ENCODE measurements at places on chromosomes 11 and 22.

DNA sequence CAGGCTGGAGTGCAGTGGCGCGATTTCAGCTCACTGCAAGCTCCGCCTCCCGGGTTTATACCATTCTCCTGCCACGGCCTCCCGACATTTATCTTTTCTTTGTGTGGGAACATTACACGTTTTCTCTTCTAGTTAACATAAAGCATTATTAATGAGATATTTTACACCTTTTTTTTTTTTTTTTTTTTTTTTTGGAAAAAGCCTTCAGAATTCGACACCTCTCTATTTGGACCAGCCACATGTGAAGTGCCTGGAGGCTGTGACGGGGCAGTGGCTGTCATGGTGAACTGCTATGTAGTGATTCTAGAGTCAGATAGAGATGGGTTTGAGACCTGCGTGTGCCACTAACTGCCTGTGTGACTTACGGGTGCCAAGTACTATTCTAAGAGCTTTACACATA is 64.3 kb downstream of the SMIM38 start:
- DNase-seq: no peak

GRCh38 chr11:67111261-67111660 is 7.8 kb upstream of the KDM2A start:
- no peak for DNase-seq

GRCh38 chr11:8638300-8638699 is 44.2 kb downstream of the TRIM66 start:
- DNase-seq: no peak

DNA sequence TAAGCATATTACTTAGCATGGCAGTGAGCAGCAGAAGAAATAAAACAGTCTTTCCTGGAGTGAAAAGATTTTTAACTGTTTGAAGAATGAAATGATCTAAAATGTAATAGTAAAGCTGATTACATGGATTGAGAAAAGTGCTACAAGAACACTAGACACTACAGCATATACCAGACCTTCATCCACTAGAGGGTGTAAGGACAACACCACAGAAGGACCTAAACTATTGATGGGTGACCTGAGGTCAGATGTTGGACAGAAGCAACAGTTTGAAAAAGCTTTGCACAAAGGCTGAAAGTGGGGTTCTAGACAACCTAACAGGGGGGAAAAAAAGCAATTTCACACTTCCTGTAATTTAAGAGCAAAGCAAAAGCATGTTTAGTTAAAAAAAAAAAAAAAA is 97.7 kb downstream of the RBFOX2 start:
- DNase-seq: no peak

DNA sequence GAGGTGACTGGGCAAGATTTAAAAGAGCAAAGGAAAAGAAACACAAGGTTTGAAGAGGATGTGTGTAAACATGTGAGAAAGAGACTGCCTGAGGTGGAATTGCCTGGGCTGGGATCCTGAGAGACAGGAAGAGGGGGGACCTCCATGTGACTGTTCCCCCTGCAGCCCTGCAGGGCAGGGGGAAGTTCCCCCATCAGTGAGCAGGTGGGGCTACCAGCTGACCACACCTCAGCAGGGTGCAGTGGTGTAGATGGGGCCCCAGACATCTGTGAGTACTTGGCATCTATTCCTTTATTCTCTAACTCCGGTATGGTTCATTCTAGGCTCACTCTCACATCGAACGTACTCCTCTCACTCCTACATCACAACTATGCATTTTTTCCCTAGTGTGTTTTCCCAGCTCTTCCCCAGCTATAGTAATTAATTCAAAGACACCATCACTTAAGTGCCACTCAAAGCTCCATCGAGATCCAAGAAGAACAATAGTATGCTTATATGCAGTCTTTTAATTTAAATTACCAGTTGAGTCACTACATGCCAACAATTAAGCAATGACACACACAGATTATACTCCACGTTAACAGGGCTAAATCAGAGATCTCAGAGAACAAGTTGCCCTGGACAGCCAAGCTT is 42.7 kb downstream of the LGR4 start:
- DNase-seq: no peak

DNA sequence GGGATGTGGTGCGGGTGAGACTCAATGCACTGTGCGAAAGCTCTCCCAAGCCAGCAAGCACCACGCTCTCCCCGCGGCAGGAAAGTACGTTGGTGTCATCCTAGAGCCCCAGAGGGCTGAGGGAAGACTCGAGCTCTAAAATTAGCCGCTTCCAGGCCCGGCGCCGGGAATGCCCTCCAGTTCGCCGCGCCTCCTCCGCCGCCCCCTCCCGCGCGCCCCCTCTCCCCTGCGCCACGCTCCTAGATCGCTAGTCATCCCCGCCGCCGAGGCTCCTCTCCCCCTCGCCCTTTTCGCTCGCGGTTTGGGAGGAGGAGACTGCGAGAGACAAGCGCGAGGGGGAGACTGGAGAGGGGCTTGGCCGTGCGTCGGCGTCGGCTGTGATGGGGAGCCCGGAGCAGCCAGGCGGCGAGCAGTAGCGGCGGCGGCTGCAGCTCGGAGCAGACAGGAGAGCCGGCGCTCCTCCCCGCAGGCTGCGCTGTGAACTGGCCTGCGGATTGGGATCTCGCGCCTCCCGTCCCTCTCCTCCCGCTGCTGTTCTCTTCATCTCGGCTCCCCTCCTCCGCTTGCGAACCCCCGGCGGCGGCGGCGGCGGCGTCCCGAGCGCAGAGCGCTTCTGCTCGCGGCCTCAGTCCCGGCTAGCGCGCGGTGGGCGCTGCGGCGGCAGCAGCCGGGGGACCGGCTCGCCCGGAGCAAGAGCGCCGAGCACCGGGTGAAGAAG is at the start of gene FAT3:
Gene FAT3, plus strand, starts transcription at position 412 of the 718 bp plus-strand sequence. CDS start 127,295 bp downstream, outside the sequence.
- DNase-seq: no peak

DNA sequence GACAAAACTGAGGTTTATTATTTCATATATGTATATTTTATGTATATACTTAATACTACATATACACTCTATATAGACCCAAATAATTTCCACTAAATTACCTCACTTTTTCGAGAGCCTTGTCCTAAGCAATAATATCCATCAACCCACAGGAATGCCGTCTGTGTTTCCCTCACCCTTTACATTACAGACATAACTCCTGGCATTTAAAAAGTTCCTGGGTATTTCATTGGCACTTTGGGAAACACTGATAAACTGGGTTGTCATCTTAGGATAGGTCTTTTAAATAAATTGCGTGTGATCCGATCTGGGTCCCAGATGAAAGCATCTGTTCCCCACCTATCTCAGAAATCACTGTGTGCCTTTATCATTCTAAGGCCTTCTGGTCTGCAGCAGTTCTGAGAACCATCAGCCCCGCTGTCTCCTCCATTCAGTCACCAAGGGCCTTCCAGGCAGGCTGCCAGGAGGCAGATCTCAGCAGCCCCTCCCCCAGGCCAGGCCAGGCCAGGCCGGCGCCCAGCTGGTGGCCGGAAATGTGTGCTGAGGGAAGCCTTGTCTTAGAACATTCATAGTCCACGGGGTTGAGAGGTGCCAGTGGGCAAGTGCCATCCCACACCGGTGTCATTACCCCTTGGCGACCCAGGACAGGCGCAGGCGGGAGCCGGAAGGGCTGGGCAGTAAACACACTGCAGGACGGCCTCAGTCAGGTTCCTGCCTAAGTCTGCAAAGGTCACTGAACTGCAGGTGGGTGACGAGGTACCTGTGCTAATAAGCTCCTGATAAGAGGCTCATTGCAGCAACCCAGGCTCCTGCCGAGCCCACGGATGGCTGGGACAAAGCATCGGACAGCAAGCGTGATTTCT is 3.3 kb downstream of the FGF19 start:
- DNase-seq: no peak
